ENCODE measurements at places on chromosomes 1 and 21. TPM values are rescaled to one million over a fixed set of nuclear protein-coding genes. Genes with fewer than 3 reads are reported as not detected.

The NBPF19 gene
- 3.2 TPM for polyA plus RNA-seq

The TFF2 gene
- not detected for polyA plus RNA-seq

The S1PR1 gene
- polyA plus RNA-seq = 4.7 TPM

The PCSK9 gene
- 22.3 TPM for polyA plus RNA-seq

The CNIH3 gene
- 2.8 TPM for polyA plus RNA-seq

The PACC1 gene
- 20.8 TPM for polyA plus RNA-seq
